ENCODE measurements at places on chromosomes 5 and 9.

GRCh38 chr5:139090581-139090980 lies 107.6 kb downstream of the SIL1 start:
- no peak for DNase-seq

GRCh38 chr5:54186108-54186507 lies 124.3 kb downstream of the ARL15 start:
- DNase-seq, result no peak

- no peak for DNase-seq
These were observed 57.8 kb upstream of the GOLPH3 start for GRCh38 chr5:32231929-32232328.

- DNase-seq, result no peak
These were observed 18.3 kb upstream of the NDST1 start for GRCh38 chr5:150489360-150490295.

GRCh38 chr5:125215593-125215992 lies 469.2 kb upstream of the ZNF608 start:
- DNase-seq, result no peak

- no peak for DNase-seq
These were observed 135.3 kb upstream of the EPB41L4A start for GRCh38 chr5:112554101-112554977.

GRCh38 chr5:96709152-96709821 lies 47.1 kb downstream of the CAST start:
- DNase-seq, result no peak

- DNase-seq, result no peak
These were observed 119.6 kb upstream of the FST start for GRCh38 chr5:53360811-53361210.

DNA sequence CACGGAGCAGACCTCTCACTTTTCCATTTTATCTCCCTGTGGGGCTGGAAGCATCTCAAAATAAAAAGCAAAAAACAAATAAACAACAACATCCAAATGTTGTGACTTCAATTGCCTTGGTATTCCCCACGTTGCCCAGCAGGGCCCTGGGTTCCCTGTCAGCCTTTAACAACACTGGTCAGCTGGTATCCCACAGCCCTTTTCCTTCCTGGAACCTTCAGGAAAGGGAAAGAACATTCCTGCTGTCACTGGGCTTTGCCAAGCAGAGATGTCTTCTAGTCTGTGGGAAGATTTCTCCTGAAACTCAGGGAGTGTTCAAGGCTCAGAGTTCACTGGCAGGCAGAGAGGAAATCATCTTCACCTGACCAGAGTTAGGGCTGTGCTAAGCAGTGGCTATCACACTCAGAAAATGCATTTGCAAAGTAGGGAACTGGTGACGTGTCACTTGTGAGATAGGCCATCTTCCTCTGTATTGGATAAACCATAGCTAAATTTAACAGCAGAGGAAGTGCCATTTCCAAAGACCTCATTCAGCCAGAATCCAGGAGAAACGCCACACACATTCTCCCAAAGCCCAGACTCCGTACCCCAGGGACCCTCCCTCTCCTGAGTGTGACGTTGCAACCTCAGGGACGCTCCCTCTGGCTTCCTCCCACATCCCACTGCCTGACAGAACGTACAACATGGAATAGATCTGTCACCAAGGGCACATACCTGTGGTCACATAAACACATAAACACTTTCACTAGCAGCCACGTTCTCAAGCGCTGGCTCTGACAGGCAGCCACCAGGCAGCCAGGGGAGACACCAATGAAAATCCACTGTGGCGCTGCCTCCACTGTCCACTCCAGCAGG lies 274.0 kb upstream of the DAPK1 start:
- DNase-seq, result no peak

- no peak for DNase-seq
These were observed 207.8 kb upstream of the TARS1 start for GRCh38 chr5:33232731-33233505.

DNA sequence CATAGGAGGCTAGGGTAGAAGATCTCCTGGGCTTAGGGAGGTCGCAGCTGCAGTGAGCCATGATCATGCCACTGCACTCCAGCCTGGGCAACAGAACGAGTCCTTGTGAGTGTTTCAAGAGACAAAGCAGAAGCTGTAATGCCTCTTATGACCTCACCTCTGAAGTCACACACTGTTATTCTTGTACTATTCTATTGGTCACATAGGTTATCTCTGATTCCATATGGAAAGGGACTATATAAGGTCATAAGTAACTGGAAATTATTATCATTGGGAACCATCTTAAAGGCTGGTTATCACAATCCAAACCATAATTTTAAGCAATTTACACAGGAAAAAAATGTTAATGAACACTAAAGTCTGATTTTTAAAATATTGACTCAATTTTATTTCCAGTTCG lies 17.9 kb upstream of the AFF4 start:
- no peak for DNase-seq

DNA sequence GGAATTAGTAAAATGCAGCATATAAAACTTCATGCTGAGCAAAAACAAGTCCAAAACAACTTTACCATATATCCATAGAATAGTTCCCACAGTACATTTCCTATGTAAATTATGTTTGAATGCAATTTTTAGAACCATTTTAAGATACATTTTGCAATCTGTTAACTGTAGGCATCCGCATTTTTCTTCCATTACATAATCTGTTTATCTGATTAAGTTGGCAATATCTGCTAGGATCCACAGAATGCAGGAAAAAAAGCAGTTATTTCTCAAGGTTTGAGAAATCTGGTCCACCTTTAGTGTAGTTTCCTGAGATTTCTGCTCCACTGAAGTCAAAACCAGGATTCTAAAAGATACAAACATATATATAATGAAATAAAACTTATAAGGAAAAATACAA lies 6.2 kb downstream of the NUDCD2 start:
- no peak for DNase-seq

GRCh38 chr5:120354126-120354525 lies 110.0 kb upstream of the PRR16 start:
- DNase-seq, result no peak

GRCh38 chr9:128409978-128410377 lies 10.7 kb upstream of the CERCAM start:
- no peak for DNase-seq

DNA sequence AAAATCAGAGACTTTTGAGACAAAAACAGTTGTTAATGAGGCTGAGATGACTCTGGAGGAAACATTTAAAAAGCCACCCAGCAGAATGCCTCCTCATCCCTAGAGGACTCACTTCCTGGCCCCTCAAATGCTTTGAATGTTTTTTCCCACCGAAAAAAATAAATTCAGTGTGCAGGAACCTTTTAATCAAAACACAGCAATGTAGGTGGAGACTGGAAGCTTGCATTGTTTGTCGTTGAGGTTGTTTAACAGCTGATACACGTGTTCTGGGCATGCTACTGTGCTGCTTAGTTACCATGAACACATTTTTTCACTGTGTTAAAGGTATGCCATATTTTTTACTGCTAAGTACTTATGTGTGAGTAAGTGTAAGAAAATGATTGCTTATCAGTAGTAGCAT lies 65.7 kb upstream of the ADCY2 start:
- DNase-seq, result no peak

- no peak for DNase-seq
These were observed 508.0 kb downstream of the PTPRD start for GRCh38 chr9:10104774-10105173.

- DNase-seq, result no peak
These were observed 13.4 kb upstream of the SMIM32 start for GRCh38 chr5:136206361-136206760.

DNA sequence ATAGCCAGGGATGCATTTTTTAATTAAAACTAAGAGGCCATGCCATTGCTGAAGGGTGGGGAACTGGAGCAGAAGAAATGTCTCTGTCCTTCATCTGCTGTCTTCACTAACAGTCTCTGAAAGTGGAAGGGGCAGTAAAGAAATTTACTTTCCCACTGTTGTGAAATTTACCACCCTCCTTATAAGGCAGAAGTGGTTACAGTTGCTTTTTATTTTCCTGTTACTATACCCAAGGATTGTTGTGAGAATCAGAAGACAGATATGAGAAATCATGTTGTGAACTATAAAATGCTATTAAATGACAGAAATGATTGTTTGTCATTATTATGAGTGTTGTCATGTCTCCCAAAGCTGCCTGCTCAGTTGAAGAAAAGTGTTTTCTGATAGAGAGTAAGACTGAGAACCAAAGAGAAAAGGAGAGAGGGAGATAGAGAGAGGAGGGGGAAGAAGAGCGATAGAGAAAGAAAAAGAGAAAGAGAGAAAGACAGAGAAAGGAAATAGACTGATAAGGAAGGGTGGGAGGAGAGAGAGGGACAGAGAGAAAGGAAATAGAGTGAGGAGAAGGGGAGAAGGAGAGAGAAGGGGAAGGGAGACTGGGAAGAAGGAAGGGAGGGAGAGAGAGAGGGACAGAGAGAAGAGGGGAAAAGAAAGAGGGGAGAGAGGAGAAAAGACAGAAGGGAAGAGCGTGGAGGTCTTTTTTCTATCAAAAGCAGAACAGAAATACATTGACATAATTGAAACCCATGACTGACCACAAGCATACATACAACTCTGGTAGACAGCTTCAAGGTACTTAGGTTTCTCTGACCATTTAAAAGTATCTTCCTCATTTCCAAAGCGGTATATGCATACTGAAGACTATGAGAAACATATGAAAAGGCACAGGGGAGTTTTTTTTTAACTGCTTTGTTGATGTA lies 22.5 kb downstream of the SEC61B start:
- no peak for DNase-seq

GRCh38 chr5:78242001-78242400 lies 52.5 kb downstream of the AP3B1 start:
- no peak for DNase-seq

DNA sequence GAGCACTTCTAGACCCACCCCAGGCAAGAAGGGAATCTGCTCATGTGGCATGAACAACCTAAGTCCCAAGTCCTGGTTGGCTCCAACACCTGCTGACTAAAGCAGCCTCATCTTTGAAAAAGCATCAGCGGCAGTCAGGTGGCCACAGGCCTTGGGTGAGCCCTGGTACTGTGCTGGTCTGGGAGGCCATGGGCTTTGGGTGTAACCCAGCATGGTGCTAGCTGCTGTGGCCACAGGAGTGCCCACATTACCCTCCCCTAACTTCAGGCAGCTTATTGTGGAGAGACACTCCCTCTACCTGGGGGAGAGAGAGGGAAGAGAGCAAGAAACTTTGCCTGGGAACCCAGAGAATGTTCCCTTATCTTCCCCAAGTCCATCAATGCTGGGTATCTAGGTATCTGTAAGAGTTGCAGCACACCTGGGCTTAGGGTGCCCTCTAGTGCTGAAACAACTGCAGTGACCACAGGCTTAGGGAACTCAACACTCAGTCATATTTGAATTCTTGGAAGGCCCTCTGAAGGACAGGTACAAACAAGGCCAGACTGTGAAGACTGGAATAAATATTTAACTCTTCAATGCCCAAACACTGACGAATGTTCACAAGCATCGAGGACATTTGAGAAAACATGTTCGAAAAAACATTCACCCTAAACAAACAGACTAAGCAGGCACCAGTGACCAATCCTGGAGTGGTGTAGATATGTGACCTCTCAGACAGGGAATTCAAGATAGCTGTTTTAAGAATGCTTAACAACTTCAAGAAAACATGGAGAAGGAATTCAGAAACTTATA lies 69.9 kb upstream of the OR2K2 start:
- no peak for DNase-seq

DNA sequence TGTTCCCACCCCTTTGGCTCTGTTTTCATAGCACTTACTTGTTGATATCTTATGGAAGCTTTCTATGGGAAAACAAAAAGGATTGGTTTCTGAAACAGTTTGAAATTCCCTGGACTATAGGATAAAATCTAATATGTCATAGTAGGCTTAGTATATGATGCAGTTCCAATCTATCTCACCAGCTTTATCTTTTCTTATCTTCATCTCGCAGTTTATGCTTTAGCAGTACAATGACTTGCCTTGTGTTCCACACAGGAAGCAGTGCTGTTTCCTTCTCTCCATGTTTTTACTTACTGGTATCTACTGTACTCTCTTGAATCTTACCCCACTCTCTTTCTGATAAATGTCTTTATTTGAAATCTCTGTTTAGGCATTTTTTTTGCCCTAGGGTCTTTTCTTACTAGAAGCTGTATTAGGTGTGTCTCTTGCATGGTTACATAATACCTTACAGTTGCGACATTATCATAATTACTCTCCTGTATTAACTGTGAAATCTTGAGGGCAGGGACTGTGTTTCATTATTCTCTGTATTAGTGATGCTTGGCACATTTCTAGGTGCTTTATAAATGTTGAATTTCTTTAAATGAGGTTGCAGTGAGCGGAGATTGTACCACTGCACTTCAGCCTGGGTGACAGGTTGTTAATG lies 76.3 kb downstream of the FOCAD start:
- DNase-seq, result peak; percentile 54

GRCh38 chr9:37503736-37504135 lies 18.0 kb downstream of the POLR1E start:
- no peak for DNase-seq

GRCh38 chr5:35833224-35833623 lies 23.5 kb upstream of the IL7R start:
- no peak for DNase-seq

DNA sequence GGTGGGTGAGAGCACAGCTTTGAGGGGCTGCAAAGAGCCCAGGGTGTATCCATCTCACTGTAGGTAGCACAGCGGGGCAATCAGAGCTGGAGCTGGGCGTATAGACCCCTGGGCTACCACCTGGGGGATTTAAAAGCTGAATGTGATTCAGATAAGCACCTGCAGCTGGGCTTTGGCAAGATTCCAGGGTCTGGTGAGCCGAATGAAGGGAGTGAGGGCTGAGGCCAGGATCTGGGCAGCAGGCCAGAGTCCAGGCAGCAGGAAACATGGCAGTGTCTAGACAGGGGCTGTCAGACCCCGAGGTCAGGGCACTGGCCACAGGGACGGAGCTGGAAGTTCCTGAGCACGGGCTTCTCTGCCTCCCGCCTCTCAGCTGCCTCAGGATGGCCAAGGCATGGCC lies 8.7 kb downstream of the ASS1 start:
- peak; percentile 7 for DNase-seq

GRCh38 chr9:98808875-98809274 lies 1.4 kb downstream of the GALNT12 start:
- DNase-seq, result no peak

DNA sequence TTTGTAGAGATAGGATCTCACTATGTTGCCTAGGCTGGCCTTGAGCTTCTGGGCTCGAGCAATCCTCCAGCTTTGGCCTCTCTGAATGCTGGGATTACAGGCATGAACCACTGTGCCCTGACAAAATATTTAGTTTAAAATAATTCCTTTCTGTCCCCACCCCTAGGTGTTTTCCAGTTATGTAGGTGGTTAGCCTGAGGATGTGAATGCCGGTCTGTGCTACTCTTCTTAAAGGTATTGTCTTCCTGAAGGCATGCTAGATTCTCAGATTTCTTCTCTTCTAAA lies 56.7 kb upstream of the BASP1 start:
- DNase-seq, result no peak

- DNase-seq, result no peak
These were observed 48.0 kb upstream of the DMRT3 start for GRCh38 chr9:928363-929042.

DNA sequence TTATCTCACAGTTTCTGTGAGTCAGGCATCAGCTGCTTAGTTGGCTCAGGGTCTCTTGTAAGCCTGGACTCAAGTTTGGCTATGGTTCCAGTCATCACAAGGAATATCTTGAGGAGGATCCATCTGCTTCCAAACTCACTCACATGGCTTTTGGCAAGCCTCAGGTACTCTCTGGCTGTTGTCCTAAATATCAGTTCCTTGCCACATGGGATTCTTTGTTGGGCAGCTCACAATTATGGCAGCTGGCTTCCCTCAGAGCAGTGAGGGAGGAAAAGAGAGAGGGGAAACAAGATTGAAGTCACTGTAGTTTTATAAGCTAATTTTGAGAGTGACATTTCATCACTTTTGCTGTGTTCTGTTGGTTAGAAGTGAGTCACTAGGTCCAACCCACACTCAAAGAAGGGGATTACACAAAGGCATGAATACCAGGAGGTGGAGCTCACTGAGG lies 144.5 kb downstream of the GCNT1 start:
- DNase-seq, result no peak

Measured in glomerular endothelial cell (primary cell).